ENCODE measurements at places on chromosomes 2 and 18.

- DNase-seq = no peak
Observed at GRCh38 chr2:90221300-90221651, 1529.8 kb downstream of the RPIA start.

DNA sequence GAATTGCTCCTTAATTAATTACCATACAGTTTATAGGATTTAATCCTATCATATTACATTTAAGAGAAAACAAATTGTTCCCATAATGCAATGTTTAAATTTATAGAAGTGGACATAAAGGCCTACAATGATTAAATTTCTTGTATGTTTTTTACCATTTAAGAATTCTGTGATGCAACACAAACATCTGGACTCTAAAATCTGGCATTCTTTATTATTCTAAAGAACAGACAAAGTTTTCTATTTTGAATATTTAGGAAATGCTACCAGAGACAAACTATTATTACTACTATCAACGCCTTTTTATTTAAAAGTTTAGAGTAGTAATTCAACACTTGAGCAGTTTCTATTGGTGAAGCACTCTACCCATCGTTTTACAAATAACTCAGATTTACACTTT lies 535.1 kb downstream of the TMX3 start:
- DNase-seq = no peak

GRCh38 chr2:186592137-186592875 lies 2.5 kb downstream of the ITGAV start:
- no peak for DNase-seq

DNA sequence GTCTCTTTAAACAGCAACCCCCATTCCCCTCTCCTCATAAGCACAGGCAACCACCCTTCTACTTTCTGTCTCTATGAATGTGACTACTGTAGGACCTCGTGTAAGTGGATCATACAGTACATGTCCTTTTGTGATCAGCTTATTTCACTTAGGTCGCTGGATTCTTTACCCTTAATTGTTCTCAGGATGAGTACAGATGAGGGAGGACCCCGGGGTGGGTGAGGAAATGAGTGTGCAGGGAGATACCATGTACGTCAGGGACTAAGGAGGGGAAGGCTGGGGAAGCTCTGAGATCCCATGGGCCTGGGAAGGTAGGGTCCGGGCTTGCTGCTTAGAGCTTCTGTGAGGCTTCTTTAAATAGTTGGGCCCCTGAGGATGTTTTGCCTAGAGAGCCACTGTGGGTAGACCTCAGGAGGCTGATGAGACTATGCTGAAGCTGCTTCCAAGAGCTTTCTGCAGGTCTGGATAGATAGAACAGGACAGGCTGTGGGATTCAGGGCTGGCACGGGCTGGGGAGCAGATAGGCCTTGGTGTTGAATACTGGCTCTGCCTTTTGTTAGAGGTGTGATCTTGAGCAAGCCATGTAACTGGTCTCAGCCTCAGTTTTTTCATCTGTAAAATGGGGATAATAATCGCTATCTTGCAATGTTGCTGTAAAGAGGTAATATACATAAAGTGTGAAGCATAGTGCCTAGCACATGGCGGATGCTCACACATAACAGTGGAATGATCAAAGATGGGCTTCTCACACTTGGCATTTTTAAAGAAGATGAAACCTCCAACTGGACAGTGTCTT lies 155.3 kb downstream of the PRKCE start:
- no peak for DNase-seq

DNA sequence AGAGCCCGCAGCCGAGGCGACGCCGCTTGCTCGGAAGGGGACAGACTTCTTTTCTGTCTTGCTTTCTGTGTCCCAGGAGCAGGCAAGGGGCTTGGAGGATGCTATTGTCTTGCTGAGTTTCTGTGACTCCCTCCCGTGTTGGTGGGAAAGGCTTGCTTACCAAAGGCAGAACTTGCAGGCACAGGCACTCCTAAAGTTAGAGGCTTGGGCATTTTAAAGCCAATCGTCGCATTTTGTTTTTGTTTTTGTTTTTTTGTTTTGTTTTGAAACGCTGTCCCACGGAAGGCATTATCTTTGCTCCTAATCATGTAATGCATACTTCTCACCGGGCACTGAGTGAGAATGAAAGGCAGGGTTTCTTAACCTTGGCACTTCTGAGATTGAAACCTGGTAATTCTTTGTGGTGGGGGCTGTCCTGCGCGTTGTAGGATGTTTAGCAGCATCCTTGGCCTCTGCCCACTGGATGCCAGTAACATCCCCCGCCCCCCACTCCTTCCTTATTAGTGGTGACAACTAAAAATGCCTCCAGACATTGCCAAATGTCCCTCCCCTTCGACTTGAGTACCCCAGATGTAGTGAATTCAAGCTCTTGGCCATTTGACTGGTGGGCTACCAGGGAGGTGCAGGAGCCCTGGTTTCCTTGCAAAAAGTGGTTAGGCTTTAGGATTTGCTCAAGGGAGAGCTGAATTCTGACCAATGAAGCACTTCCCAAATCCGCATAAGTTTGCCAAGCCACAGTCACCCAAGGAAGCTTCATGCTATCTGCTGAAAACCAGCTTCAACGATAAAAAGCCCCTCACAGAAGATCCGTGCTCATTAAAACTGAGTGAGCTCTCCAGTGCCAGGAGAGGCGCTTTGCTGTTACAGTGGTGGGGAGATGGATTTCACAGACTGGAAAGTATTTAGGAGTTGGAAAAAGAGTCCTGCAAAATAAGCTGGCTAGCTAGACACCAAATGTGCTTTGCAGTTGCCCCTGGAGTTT lies 1.2 kb downstream of the ANTXR1 start:
- peak; percentile 61 for DNase-seq

GRCh38 chr2:21282515-21282898 lies 158.7 kb downstream of the TDRD15 start:
- DNase-seq = no peak

- no peak for DNase-seq
Observed at GRCh38 chr2:152186262-152186661, 10.7 kb upstream of the STAM2 start.

GRCh38 chr18:45167631-45168280 lies 447.5 kb upstream of the SLC14A2 start:
- DNase-seq = no peak

- DNase-seq = no peak
Observed at GRCh38 chr2:183998797-183999190, 599.5 kb upstream of the ZNF804A start.

- peak; percentile 24 for DNase-seq
Observed at GRCh38 chr2:101741775-101742520, 44.4 kb downstream of the MAP4K4 start.

DNA sequence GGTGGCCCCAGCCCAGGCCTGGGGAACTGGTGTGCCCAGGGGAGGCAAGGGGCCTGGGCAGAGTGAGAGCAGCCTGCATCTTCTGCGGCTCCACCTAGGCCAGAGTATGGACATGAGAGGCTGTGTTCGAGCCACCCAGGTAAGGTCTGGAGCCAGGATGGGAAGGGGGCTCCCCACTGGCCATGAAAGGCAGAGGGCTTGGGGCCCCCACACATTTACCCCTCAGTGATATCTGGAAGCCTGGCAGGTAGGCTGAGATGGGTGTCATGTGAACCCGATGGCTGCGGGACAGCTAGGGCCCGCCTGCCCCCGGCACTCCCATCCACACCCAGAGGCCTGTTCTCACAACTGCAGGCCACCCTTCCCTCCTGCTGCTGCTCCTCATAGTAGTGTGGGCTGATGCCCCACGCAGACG lies 13.2 kb downstream of the ADRA2B start:
- DNase-seq = no peak

- no peak for DNase-seq
Observed at GRCh38 chr18:364256-364826, 96.5 kb upstream of the THOC1 start.

DNA sequence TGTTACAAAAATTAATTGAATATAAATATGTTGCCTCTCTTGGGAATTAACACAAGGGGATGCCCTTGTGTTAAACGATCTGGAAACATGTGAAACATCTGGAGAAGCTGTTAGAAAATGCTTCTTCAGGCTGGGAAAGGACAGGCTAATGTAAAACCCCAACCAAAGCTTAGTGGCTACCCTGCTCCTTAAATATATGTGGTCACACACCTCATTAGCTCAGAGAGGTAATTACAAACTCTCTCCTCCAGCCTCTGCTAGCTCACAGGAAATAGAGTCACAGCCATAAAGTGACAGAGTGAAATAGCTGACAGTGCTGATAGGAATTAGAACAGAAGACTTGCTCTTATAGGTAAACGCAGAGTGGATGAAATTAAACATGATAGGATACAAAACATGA lies 155.9 kb downstream of the RAB3GAP1 start:
- no peak for DNase-seq

DNA sequence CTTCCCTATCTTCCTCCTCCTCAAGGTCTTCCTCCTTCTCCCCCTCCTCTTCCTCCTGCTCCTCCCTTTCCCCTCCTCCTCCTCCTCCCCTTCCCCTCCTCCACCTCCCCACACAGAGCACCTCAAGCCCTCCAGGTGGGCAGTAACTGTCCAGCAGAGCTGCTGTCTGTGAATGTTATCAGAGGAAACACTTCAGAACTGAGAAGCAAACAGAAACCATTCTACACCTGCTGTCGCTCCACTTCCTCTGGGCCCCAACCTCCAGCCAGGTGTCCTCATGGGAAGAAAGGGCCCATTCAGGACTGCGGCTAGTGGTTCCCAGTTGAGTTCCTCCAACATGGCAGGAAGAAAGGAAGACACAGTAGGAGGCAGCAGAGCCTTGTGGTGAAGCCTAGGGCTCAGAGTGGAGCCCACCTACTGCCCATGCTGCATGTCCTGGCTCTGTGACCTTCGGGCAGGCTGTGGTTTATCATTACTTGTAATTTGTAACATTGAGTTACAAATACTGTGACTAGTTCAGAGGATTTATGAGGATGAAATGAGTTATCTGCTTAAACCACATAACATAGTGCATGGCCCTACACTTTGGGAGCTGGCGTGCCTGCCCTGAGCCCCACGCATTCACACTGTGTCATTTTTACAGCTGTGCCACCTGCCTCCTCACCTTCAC lies 165.9 kb upstream of the ID2 start:
- no peak for DNase-seq

DNA sequence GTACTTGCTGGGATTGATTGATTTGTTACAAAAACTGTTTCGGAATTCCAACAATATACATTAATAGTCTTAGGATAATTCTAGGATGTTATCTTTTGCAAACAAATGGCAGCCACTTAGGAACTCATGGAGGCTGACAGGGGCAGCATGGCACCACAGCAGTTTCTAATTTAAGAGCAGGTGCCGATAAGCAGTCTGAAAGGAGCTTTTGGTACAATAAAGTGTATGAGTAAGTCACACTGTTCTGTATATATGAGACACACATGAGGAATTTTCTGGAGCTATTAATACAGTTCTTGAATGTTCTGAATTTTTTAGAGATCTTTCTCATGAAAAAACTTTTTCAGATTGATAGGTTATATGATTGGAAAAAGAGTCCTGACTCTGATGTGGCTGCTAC lies 52.2 kb downstream of the EIF5B start:
- no peak for DNase-seq

- DNase-seq = no peak
Observed at GRCh38 chr2:127014224-127014623, 92.7 kb downstream of the BIN1 start.

DNA sequence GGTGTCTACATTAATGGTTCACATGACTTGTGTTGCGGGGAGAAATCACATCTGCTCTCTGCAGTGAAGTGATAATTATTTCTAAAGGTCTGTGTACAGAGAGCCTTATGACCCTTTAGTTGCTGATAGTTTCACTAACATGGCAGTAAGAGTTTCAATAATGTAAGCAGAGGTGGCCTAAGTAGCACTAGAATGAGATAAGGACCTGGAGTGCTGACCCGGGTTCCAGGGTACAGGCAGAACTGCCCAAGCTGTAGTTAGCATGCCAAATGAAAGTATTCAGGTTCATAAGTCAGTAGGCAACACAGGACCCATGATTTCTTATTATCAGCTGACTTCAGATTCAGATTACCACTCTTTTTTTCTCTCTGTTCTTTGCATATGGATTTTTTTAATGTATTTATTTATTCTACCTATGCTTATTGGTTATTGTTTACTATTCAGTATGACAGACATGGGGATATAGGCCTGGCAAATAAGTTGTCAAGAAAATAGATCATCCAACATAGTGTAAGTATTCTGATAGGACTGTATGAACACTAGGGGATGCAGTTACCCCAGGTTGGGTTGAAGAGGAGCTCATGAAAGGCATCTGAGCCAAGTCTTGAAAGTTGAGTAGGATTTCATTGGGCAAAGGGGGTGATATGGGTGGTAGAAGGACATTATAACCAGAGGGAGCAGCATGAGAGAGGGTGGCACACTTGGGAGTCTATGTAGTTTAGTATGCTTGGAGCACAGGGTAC lies 105.2 kb downstream of the CCDC85A start:
- DNase-seq = no peak

GRCh38 chr2:131054488-131054887 lies 38.8 kb downstream of the FAM168B start:
- no peak for DNase-seq

DNA sequence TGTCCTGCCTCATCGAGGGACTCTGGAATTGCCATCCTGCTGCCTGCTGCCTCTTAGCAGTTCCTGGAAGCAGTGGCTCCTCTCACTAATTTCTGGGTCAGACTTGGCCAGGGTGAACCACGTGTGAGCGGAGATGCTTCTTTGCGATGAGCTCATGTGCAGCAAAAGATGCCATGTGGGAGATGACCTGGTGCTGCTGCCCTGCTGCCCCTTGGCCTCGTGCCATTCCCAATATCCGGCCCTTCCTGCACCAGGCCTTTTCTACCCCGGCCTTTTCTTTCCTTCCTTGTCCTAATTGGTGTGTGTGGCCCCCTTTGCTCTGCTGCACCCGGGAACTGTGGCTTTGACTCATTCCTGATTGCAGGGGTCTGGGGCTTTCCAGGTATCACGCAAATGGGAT lies 296.9 kb upstream of the HS6ST1 start:
- DNase-seq = no peak

DNA sequence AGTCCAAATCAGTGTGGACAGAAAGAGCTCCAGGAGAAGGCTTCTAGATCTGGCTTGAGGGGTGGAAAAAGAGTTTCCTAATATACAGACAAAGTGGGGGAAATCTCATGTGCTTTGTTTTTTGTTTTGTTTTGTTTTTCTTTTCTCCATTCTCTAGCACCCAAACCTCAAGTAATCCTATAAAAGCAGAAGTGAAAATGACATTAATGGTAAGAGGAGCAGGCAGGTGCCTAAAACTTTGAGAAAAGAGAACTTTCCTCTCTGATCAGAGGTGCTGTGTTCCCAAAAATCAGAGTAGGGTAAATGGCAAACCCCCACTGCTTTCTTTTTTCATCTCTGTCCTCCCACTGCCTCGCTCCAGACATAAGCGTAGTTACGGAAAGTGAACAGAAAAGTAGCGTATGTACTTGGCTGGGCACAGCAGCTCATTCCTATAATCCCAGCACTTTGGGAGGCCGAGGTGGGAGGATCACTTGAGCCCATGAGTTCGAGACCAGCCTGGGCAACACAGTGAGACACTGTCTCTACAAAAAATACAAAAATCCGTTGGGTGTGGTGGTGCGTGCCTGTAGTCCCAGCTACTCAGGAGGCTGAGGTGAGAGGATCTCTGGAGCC lies 77.8 kb downstream of the FAM161A start:
- DNase-seq = no peak

- DNase-seq = no peak
Observed at GRCh38 chr2:1978706-1979105, 234.4 kb upstream of the PXDN start.

GRCh38 chr2:168006498-168006897 lies 240.9 kb downstream of the STK39 start:
- DNase-seq = no peak

GRCh38 chr18:74515620-74516231 lies 18.6 kb upstream of the CNDP1 start:
- DNase-seq = no peak
